NB4 (cell line): ENCODE measurements at places on chromosomes 4 and X.

DNA sequence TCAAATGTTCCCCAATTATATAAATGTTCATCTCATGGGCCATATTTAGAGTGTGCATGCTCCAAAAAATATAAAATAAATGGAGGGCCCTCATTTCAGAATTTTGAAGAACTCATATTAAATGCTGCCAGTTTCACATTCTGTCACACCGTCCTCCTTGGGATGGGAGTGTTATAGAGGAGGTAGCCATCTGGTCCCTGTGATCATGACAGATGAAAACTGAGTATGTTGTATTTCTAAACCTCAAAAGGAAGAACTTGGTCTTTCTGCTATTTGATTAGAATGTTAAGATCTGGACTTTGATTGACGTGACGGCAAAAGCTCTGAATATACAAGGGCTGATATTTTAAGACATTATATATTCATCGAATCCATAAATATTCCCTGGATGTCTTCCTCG, 308.0 kb downstream of the RAPGEF2 start:
- DNase-seq = no peak

DNA sequence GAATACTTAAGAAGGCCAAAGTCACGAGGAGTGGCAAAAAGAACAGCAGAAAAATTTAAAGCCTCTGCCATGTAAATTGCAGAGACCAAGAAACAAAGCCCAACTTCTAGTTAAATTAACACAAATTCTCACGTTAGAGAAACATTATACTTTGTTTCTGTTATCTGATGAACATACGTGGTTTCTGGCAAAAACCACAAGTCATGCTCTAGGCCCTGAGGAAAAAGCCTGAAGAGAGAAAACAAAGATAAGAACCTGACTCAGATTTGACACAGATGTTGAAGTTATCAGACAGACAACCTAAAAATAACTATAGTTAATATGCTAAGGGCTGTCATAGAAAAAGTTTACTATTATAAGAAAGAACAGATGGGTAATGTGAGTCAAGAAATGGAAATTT, 149.1 kb upstream of the PCDH10 start:
- DNase-seq = no peak

- no peak for DNase-seq
Observed at GRCh38 chr4:184666670-184667069, 17.1 kb downstream of the PRIMPOL start.

- DNase-seq = no peak
Observed at GRCh38 chr4:883377-884095, 48.6 kb downstream of the GAK start.

DNA sequence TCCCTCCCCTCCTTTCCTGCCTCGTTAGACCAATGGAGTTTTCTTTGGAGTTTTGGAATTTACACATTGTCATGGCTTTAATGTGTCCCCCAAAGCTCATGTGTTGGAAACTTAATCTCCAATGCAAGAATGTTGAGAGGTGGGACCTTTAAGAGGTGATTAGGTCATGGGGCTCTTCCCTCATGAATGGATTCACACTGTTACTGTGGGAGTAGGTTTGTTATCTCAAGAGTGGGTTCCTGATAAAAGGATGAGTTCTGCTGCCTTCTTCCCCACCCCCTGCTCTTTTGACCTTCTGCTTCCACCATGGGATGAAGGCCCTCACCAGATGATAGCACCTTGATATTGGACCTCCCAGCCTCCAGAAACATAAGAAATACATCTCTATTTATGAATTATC, 16.8 kb downstream of the MORF4L2 start:
- DNase-seq = no peak

DNA sequence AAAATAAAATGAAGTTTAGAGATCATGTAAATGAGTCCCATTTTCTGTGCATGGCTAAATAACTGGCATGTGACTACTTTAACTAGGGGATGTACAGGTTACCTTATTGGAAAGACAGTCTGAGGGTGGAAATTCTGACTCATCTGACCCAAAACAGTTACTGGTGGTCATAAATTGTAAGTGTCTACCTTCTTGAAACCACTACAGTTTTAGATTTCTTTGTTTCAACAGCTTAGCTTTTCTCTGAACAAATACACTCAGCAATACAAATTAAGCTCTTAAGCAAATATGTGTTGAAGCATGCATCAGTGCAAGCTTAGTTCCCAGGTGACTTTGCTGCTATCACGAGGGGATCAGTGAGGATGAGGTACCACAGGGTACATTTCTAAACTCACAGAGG, 60.7 kb upstream of the PGM2 start:
- peak; percentile 27 for DNase-seq

GRCh38 chr4:142824368-142824767, 21.7 kb downstream of the INPP4B start:
- no peak for DNase-seq

- no peak for DNase-seq
Observed at GRCh38 chr4:185662030-185662778, 126.9 kb upstream of the PDLIM3 start.

DNA sequence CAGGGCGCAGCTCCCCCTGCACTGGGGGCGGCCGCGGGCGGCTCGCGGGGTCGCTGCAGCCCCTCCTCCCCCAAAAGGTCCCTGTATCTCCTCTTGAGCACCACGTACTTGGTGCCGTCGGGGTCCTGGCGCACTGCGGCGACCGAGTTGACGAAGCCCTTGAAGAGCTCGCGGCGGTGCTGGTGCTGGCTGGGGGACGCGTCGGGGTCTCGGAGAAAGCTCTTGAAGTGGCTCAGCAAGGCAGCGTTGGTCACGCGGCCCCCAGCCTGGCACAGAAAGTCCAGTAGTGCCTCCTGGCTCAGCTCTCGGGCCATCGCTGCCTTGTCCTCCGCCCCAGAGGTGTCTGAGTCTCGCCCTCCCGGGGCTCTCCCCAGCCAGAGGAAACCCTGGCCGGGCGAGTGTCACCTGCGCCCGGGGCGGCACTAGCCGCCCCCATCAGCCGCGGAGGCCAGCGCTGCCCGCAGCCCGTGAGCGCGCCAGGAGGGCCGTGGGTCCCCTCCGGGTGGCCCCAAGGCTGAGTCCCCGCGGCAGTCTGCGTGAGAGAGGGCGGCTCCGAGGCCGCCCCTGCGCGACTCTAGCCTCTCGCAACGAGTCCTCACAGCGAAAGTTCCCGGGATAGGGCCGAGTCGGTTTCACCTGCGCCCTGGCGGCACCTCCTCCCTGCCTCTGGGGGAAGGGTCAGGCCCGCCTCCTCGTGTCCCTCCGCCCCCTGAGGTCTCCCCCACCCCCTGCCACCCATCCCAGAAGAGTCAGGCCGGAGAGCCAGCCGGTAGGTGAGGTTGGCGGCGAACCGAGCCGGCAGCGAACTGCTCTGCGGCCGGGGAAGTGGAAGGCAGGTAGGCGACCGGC, at the start of gene SOWAHB:
SOWAHB (minus strand) TSS at position 609 of the 849 bp plus-strand sequence; CDS start at position 314, 295 bp downstream.
- DNase-seq = no peak

- DNase-seq = peak; percentile 58
Observed at GRCh38 chr4:6752486-6752829, 30.1 kb upstream of the KIAA0232 start.

DNA sequence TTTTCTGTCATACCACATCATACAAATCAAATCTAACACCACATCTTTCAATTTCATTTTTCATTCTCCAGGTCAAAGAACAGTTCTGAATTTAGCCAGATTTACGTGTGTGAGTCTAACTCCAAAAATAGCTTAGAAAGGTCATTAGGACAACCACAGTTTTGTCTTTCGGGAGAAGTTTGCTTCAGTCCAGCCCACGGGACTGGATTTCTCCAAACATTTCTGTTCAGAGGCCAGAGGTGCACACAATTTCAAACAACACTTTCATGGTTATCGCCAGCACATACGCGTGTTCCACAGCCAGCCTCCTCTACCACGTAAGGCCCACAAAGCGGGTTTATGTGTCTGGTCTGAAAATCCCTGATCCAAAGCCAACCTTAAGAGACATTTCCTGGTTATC, 65.9 kb downstream of the VEGFC start:
- DNase-seq = no peak

GRCh38 chrX:94123062-94123461, 449.1 kb downstream of the FAM133A start:
- peak; percentile 4 for DNase-seq

- peak; percentile 90 for DNase-seq
Observed at GRCh38 chrX:39772057-39772832, 325.5 kb downstream of the BCOR start.

- no peak for DNase-seq
Observed at GRCh38 chr4:124044867-124045266, 648.3 kb downstream of the SPRY1 start.

DNA sequence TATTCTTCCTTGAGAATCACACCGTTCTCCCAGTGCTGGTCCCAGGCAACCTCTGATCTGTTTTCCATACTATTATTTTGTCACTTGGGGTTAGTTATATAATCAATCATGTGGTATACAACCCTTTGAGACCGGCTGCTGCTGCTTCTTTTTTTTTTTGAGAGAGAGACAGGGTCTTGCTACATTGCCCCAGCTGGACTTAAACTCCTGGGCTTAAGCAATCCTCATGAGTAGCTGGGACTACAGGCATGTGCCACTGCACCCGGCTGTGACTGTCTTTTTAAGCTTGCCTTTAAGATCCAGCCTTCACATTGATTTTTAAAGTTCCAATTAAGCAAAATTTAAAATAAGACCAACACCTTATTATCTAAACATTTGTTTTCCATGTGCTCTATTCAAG, 86.7 kb upstream of the EXOC1L start:
- no peak for DNase-seq

GRCh38 chrX:16436348-16437188, 213.4 kb upstream of the S100G start:
- DNase-seq = peak; percentile 56

- no peak for DNase-seq
Observed at GRCh38 chrX:10108288-10108687, 48.5 kb upstream of the CLCN4 start.

DNA sequence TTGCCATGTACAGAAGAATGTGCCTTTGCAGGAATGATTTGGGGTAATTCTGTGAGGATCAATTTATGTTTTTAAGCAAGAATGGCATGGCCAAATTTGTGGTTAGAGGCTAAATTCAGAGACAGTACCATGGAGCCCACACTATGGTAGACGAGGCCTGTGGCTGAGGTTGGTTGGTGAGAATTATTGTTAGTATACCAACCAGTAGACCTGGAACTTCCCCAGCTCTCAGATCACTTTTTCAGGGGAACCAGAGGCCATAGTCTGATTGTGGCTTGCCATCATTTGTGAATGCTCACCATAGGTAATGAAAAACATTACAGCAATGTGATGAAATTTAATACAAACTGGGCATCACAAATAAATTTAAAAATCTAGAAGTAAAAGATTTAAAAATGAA, 56.3 kb downstream of the SHISA3 start:
- no peak for DNase-seq

DNA sequence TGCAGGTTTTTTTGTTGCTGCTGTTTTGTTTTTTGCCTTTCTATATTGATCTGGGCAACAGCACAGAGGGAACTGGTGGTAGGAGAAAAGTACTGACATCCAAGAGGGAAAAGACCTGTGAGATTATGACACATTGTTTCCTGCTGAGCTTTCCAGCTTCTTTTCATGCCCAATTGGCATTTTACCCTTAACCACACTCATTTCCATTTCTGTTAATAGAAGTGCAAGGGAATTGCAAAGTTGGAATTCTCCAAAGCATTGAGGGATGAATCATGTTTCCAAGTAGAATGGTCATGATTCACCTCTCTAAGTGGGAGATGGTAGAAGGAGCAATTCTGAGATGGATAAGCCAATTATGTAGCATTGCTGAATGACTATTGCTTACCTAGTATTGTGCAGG, 161.5 kb downstream of the PPARGC1A start:
- no peak for DNase-seq

GRCh38 chr4:53602390-53602789, 11.1 kb upstream of the LNX1 start:
- no peak for DNase-seq

DNA sequence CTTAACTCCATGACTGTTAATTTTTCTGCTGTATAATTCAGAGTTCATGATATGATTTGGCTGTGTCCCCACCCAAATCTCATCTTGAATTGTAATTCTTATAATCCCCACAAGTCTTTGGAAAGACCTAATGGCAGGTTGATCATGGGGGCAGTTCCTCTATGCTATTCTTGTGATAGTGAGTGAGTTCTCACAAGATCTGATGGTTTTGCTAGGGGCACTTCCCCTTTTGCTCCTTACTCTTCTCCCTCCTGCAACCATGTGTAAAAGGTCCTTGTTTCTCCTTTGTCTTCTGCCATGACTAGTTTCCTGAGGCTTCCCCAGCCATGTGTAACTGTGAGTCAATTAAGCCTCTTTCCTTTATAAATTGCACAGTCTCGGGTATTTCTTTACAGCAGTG, 1751.9 kb downstream of the ARAP2 start:
- peak; percentile 26 for DNase-seq

GRCh38 chr4:11151500-11151899, 277.2 kb downstream of the HS3ST1 start:
- no peak for DNase-seq

DNA sequence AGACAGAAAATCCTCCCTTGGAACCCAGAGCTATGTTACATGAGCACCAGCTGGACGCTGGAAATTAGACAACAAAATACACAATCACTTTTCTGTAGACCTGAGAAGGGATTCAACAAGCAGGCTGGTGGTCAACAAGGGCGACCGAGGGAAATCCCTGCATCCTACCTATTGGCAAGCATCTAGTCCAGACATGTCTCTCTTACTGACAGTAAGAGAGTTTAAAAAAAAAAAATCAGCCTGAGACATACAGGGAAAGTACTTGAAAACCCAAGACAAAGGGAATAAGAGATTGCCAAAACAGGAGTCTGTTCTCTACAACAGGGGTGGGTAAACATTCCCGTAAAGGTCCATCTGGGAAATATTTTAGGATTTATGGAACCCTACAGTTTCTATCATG, 108.0 kb downstream of the KDR start:
- DNase-seq = no peak

DNA sequence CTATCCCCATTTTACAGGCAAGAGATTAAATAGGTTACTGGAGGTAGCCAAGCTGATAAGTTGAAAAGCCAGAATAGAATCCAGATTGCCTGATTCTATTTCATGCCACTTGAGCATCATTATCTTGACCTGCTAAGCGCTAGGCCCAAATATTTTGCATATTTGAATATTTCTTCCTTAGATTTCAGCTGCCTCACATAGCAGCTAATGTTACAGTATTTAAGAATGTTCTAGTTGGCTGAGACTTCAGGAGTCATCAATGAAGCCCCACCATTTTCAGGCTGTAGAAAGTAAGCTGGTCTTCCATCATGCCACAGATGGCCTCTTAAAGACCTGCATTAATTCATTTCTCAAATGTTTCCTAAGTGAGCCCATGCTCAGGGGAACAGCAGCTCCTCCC, 121.4 kb downstream of the SHROOM3 start:
- DNase-seq = no peak
